CD4-positive, CD25-positive, alpha-beta regulatory T cell (primary cell): ENCODE measurements at places on chromosomes 5 and 9. TPM values are rescaled to one million over a fixed set of nuclear protein-coding genes. Genes with fewer than 3 reads are reported as not detected.

The PRUNE2 gene
- polyA plus RNA-seq = 0.28 TPM

The RPS14 gene
- 8,871 TPM for polyA plus RNA-seq

DNA sequence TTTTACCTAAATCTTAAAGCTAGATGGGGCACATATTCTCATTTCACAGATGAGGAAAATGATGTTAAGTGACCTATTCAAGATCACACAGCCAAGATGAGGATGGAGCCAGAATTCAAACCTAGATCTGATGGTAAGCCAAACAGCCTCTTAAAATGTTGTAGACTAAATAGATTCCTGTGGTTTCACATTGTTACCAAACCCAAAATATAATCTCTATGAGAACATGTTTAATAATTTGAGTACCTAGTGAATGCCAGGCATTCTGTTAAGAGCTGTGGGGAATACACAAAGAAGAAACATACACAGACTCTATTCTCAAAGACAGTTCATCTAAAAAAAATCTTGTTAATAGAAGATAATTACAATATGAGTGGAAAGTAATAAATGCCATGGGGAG lies 25.2 kb downstream of the HOMER1 start:
- H3K36me3 ChIP-seq = no peaks in the 10 kb centered on the region
- no peak for DNase-seq
- peaks cover 8% of the 10 kb centered on the region for H3K27me3 ChIP-seq
- no peaks in the 10 kb centered on the region for H3K4me1 ChIP-seq
- H3K27ac ChIP-seq = no peak overlapping the region

GRCh38 chr9:89617978-89618377 lies 13.2 kb downstream of the GADD45G start:
- H3K4me3 ChIP-seq = no peak overlapping the region
- H3K27ac ChIP-seq = no peak overlapping the region
- no peaks in the 10 kb centered on the region for H3K36me3 ChIP-seq
- DNase-seq = no peak

- peaks cover 4% of the 10 kb centered on the region for H3K36me3 ChIP-seq
- H3K27ac ChIP-seq = peak overlapping the region; percentile 98
- no peaks in the 10 kb centered on the region for H3K27me3 ChIP-seq
- peaks cover 49% of the 10 kb centered on the region for H3K4me1 ChIP-seq
Observed at GRCh38 chr5:77774981-77775789, 954 bp downstream of the TBCA start.
